Activated naive CD4-positive, alpha-beta T cell treated with Interleukin-2 at 50 U/mL for 16 hours (primary cell): ENCODE measurements at places on chromosomes 3 and 15.

- DNase-seq = no peak
Measured at GRCh38 chr3:158992463-158992862, 190.6 kb downstream of the MFSD1 start.

GRCh38 chr3:161905520-161906132 is 409.0 kb downstream of the OTOL1 start:
- DNase-seq = no peak

DNA sequence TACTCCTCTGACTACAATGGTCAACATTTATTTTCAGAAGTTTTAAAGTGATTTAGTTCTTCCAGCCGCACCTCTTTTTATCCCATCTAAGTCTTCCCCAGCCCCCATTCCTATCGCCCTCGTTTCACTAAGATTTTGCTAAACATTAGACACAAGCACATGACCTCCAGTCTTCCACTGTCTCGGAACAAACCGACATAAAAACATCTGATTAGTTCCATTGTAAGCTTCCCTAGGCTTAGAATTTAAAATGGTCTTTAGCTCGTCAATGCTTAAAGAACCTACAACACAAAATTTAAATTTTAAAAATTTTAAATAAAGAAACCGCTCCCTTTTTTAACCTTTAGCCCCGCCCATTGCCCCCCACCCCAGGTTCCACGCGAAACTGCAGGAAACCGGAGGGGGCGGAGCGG is 284 bp upstream of the TSC22D2 start:
- no peak for DNase-seq

DNA sequence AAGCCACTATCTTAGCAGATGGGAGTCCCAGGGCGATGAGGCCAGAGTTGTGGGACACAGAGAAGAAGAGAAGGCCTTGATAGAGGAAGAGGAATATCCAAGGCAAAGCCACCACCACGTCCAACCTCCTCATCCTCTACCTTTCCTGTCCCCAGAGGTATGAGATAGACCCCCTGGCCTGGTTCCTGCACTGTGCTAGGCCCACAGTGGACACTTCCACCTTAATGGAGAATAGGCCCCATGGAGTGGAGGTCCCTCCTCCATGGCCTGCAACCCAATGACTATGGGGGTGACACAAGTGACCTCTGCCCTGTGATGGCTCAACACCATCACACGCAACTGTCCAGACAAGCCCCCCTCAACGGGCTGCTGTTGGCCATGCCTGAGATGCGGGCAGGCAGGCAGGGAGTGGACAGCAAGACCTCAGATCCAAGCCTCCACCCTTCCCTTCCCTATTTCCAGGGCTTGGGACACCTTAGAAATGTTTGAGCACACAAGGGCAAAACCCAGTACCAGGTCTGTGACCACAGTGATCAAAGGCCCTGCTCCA is 36.8 kb downstream of the GRAMD2A start:
- no peak for DNase-seq

- no peak for DNase-seq
Measured at GRCh38 chr3:38267662-38268061, 2.0 kb downstream of the SLC22A13 start.

DNA sequence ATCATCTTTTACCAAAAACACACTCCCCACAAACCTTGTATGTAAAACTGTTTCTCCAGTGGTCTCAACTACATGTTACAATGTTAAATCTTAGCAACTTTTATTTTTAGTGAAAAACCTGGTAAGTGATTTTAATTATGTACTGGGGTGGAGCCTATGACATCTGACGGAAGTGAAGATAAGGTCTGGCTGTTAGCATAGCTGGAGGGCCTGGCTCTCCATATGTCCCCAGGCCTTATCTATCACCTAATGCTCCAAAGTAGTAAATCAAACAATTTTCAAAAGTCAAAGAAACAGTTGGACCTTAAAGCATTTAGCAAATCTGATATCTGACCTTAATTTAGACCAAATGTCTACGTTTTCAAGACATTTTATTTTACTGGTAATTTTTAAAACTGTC is 173.6 kb upstream of the SMAD3 start:
- no peak for DNase-seq

DNA sequence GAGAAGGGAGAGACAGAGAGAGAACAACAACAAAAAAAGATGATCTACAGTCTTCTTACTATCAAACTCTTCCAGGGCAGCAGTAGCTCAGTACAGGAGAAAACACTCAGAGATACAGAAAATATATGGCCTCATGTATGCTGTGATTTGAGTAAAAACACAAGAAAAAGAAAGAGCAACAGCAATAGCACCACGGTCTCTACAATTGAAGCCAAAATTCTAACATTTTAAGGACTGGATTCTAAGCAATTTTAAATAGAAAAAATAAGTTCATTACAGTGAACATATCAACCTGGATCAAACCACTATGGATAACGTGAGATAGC is 43.5 kb upstream of the ALCAM start:
- DNase-seq = no peak

- no peak for DNase-seq
Measured at GRCh38 chr15:45105586-45105985, 8.4 kb downstream of the DUOX2 start.

DNA sequence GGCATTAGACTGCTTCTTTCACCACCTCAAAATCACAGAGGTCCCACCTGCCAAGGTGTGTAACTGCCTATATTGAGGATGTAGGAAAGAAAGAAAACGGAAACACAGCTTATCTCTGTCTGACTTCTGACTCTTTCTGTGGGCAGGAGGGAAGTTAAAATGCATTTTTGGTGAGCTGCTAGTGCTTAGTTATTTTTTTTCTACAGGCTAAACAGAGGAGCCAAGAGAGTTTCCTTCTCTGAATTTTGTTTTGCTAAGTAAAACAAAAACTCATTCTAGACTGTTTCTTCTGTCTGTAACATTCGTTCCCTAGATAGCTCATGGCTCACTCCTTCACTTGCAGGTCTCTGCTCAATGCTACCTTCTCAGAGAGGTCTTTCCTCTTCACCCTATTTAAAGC is 18.8 kb upstream of the AMOTL2 start:
- no peak for DNase-seq
